ENCODE measurements at places on chromosomes 12 and 14.

GRCh38 chr12:904010-904414, 45.5 kb downstream of the RAD52 start:
- DNase-seq: no peak

DNA sequence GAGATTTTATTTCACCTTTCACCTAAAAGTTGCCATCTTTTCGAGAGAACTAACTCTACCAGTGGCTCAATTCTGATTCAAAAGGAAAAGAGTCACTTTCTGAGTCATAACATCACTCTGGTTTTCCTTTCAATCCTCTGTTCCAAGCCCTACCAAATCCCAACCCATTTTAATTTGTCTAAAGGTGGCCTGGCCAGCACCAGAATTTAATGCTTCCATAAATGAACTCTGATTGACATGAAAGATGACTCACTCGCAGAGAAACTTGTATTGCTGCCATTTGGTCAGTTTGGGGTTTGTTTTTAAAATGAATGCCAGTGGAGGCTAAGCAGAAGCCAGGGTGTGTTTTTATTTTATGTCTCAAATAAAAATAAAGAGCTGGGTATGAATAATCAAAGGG, 117.4 kb upstream of the SOX5 start:
- no peak for DNase-seq

- no peak for DNase-seq
These were observed 44.6 kb downstream of the SFSWAP start for GRCh38 chr12:131755305-131756113.

- DNase-seq: no peak
These were observed 20.8 kb upstream of the P2RX4 start for GRCh38 chr12:121189131-121189530.

- no peak for DNase-seq
These were observed 13.1 kb downstream of the ARF6 start for GRCh38 chr14:49905989-49906388.

Measured in stimulated activated CD8-positive, alpha-beta memory T cell treated with anti-CD3 and anti-CD28 coated beads, Interleukin-4, amount 100 ng/mL, for 1 hour (primary cell).